DMS 273 treated with DMSO at 0.1 percent for 48 hours (cell line): ENCODE measurements at places on chromosomes 6 and 20.

- no peak for DNase-seq
Observed at GRCh38 chr6:157728183-157728881, 94.7 kb upstream of the SNX9 start.

DNA sequence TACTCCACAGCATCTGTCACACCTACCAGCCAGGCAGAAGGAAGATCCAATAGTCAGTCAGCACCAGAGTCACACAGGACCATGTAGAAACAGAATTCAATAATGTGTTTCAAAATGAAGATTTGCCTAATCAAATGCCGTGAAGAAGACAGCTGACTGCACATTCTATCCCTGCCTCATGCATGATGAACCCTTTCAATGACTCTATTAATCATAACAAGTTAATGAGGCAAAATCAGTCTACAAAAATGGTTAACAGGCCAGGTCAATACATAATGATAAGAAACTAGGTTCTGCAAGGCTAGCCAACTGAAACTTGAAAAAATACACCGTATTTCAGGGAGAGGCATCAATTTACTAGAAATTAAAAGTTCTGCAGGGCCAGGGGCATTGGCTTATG lies 6.7 kb upstream of the PNRC1 start:
- DNase-seq, result no peak

DNA sequence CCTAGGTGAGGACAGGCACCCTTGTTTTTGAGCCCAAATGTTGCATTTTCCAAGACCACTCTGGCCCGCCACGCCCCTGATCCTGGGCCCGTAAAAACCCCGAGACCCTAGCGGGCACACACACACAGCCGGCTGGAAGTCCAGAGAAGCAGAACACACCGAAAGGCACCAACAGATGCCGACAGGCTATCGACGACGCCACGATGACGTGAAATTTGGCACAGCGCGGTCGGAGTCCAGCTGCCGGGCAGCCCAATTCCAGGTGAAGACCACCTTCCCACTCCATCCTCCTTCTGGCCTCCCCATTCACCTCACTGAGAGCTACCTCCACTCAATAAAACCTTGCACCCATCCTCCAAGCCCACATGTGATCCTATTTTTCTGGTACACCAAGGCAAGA lies 34.0 kb upstream of the PNPLA1 start:
- DNase-seq, result no peak

DNA sequence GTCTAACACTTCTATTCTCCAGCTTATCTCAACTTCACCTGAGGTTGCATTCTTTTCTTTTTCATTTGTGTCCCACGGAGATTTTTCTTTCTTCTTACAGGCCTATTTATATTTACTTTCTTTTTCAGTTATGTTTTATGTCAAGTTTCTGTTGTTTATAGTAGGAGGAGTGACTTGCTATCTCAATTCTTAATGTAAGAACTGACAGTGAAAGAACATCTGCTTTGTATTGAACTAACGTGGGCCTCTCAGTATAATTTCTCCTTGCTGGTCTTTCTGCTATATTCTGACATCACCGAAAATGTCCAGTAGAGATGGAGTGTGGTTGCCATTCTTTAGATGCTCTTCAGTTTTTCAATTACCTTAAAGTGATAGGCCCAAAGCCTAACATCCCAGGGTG lies 521.7 kb downstream of the EPM2A start:
- DNase-seq, result no peak

GRCh38 chr6:105087571-105088211 lies 92.1 kb downstream of the POPDC3 start:
- no peak for DNase-seq

GRCh38 chr20:50450881-50451752 lies 59.1 kb upstream of the PTPN1 start:
- DNase-seq, result no peak
